Thyroid gland (tissue), 4 donors: ENCODE measurements at places on chromosomes 5 and 9.

DNA sequence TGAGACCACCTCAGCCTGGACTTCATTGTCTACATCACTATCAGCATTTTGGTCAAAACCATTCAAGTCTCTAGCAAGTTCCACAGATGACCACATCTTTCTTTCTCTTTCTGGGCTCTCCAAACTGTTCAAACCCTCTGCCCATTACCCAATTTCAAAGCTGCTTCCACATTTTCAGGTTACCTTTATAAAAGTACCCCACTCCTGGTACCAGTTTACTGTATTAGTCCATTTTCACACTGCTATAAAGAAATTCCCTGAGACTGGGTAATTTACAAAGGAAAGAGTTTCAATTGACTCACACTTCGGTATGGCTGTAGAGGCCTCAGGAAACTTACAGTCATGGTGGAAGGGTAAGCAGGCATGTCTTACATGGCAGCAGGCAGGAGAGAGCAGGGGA, 84.5 kb downstream of the FBXL7 start:
- DNase-seq = no peak

GRCh38 chr9:100099722-100100042, 639 bp downstream of the INVS start:
- peak; percentile 27 for DNase-seq

DNA sequence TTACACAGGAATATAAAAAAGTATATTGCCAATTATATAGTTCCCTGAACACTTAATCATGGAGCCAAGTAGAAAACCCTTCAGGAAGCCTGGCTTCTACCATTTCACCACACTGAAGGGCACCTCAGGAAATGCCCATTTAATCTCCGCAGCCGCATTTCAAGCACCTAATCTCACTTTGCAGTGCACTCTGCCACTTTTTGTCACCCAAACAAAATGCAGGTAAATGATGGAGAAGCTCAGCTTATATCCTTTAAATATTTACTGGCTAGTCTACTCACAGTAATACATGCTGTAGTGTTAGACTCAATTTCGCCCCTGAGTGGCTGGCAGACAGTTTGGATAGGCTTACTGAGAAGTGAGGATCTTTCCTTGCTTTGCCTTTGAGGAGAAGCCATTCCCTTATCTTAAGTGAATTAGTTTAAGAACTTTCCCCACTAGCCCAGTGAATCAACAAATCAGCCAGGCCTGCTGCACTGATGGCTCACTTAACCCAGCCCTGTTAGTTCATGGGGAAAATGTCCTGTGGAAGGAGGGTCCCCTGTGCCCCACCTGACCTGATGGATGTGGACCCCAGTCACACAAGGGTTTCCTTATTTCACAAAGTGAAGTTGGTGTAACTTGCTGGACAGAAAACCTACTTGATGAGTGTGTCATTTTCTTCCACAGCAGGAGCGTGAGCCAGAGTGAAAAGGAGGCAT, 209.7 kb downstream of the CAAP1 start:
- no peak for DNase-seq

GRCh38 chr5:176916337-176916736, 17.2 kb upstream of the HK3 start:
- DNase-seq = no peak

GRCh38 chr5:68612972-68613371, 397.4 kb downstream of the PIK3R1 start:
- no peak for DNase-seq

DNA sequence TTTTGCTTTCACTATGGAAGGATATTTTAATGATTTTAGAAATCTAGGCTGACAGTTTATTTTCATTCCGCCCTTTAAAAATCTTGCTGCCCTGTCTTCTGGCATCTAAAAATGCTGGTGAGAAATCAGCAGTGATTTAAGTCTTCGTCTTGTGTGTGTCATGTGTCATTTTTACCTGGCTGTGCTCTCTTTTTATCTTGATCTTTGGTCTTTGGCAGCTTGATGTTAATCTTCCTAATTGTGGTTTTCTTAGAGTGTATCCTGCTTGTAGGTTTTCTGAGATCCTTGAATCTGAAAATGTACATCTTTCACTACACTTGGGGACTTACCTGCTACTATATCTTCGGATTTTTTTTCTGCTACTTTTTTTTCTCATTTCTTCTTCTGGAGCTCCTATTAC, 11.9 kb upstream of the LPCAT1 start:
- DNase-seq = no peak

DNA sequence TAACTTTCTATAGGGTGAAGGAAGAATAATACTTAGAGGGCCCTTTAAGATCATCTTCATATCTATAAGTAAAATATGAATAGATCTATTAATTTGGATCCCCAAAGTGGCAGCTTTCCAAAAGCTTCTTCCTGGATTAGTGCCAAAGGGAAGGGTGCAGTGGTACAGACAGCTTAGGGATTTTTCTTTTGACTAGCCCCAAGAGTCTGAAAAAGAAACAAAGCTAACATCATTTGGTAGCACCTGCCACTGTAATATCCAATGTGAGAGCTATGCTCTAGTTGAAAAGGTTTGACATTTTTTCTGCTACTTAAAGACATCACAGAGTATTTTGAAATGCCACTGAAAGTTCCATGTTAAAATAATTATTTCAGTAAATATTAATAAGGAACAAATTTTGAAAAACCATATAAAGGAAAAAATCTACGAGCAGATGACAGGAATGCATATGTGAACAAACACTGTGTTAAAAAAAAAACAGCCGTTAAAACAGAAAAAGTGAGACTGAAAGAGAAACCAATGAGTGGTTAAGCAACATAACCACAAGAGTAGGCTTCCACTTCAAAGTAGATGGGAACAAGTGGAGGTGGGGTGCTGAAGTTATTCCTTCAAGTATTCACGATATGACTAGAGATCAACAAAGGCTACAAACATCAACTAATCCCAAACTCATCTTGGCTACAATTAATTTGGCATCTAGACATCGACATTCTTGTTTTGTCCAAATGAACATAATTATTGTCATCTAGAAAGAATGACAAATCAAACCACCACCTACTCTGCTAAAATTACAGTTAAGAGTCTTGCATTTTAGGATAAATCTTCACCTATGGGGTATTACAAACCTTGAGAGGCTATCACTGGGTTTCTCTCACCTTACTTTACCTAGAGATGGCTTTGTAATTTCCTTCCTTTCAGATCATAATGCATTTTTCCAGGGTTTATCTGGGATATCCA, 137.5 kb downstream of the CPLANE1 start:
- DNase-seq = peak; percentile 19

- no peak for DNase-seq
These were observed 117.2 kb downstream of the NRG2 start for GRCh38 chr5:139925650-139926640.

- no peak for DNase-seq
These were observed 88.5 kb upstream of the DAB2 start for GRCh38 chr5:39513236-39513635.

DNA sequence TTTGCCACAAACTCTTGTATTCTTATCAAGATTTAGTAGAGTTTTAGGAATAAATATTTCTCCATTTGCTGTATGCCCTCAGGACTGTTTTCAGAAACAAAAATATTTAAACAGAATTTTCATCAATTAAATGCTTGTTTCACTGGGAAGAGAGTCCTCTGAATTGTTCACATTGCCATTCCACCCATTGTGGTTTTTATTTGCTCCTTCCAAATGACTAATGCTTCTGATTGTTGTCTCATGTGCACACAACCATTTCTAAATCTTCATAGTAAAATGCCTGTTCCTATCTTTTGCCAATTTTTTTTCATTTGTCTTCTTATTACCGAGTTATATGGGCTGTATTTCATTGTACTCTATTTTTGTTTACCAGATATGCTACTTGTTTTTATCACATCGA, 10.6 kb downstream of the MARCOL start:
- no peak for DNase-seq

DNA sequence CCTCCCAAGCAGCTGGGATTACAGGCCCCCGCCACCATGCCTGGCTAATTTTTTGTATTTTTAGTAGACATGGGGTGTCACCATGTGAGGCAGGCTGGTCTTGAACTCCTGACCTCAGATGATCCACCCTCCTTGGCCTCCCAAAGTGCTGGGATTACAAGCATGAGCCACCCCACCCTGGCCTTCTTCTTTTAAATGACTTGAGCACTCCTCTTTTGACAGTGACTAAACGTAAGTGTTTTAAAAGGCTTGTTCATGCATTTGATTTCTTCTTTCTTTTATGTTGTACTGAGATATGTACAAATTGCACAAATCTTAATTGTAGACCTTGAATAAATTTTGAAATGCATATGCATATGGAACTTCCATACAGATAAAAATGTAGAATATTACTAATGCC, 337.9 kb downstream of the CETN3 start:
- no peak for DNase-seq

- DNase-seq = no peak
These were observed 2.0 kb downstream of the PDLIM7 start for GRCh38 chr5:177495243-177496060.

- no peak for DNase-seq
These were observed 762.7 kb downstream of the TLE1 start for GRCh38 chr9:80926611-80927010.

DNA sequence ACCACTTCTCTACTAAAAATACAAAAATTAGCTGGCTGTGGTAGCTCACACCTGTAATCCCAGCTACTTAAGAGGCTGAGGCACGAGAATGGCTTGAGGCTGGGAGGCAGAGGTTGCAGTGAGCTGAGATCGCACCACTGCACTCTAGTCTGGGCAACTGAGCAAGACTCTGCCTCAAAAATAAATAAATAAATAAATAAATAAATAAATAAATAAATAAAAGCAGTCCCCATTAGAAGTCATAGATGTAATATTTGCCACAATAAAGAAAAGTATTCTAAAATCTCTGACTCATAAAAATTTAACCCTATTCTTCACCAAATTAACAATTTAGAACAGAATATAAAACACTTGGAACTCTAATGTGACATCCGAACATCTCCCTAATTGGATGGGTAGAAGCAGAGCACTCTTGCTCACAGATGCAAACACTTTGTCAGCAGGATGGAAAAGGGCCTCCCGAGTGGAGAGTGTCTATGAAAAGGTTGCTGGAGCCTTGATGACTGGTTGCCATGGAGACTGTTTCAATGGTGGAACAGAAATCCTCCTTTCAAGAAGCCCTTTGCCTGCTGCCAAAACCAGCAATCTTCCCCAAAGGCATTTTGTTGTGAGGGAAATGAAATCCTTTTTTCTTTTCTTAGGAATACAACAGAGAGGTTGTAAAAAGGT, 38.9 kb upstream of the TRAF1 start:
- DNase-seq = peak; percentile 65

- peak; percentile 14 for DNase-seq
These were observed 76.2 kb upstream of the PTPN3 start for GRCh38 chr9:109574061-109574882.

DNA sequence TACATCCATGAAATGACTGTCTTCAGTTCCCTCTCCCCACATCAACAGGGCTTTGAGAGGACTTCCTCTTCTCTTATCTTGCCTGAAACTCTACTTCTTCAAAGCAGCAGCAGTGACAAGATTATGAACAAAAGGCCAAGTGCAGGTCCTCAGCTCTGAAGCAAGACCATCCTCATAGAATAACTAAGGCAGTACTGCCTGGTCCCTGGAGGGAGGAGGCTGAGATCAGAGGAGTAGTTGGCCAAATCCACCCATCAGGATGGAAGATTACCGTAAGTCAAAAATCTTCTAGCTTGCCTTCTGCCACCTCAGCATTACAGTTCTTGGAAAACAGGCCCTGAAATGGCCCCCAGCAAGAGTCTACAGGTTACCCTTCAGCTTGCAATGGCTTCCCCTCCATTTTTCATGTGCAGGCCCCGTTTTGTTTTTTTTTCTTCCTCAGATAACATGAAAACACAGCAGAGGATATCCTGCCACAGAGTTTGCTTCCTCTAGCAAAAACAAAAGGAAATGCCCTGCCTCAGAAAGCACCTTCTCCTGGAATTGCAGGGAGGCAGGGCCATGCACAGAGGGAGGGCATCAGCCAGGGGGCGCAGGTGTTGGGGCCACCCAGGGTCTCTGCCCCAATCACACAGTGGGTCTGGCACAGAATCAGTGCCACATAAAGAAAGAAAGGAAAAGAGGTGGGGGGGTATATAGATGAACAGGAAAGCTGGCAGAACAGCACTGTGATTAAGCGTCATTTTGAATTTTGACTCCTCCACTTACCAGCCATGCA, 40.0 kb downstream of the KLHL3 start:
- DNase-seq = peak; percentile 7

GRCh38 chr9:87612536-87612935, 113.4 kb upstream of the CTSL start:
- DNase-seq = no peak

DNA sequence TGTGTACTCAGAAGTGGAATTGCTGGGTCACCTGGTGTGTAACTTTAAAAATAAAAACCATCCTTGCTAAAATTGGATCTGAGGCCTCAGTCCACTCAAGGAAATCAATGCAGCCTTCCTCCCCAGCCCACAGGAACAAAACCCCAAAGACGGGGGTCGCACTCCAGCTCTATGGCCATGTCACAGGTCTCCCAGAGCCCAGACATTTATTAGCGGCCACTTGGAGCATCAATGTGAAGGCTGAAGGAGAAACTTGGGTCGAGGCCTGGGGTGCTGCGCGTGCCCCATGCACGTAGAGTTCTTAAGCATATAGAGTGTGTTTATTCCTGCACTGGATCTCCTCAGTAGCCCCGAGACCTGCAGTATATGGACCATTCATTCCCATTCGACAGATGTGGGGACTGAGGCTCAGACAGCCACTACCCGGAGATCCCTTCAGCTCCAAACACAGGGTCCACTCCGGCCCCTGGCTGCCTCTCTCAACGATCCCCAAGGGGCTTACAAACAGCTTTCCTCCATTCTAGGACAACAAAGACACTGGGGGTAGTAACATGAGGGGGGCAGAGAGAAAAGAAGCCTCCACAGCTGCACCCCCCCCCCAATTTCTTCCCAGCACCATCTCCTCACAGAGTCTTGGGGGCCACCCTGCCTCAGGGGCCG, 14.3 kb upstream of the OLFM1 start:
- no peak for DNase-seq

DNA sequence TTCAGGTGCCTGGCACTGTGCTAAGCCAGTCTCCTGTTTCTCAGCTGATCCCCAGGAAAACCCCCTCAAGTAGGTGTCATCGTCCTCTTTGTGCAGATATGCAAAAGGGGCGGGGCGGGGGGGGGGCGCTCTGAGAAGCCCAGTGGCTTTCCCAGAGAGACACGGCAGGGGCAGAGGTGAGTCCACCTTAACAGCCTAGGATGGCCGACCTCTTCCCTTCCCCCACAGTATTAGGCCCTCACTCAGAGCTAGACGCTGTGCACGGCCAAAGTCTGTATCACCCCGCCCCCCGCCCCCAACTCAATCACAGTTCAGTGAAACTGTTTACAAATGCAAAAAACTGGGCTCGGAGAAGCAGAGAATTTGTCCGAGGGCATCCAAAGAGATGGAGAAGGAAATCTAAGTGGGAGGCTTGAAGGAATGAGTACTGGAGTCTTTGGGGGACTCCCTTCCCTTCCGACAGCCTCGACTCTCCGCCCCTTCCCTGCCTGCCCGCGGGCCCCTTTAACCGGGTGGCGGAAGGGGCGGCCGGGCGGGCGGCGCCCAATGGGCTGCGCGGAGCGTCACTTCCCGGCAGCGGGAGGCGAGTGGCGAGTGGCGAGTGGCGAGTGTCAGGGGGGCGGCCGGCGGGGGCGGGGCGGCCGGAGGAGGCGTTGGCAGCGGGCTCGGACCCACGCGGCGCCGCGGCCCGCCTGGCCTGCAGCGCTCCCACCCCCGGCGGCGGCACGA, at the start of gene ERGIC1:
Gene ERGIC1, plus strand, starts transcription at position 566 of the 729 bp plus-strand sequence. Its CDS starts 163 bp downstream, at position 729.
- peak; percentile 79 for DNase-seq
